ENCODE measurements at places on chromosomes 13 and 19.

GRCh38 chr13:41244556-41244955 lies 18.8 kb downstream of the MTRF1 start:
- DNase-seq: no peak

DNA sequence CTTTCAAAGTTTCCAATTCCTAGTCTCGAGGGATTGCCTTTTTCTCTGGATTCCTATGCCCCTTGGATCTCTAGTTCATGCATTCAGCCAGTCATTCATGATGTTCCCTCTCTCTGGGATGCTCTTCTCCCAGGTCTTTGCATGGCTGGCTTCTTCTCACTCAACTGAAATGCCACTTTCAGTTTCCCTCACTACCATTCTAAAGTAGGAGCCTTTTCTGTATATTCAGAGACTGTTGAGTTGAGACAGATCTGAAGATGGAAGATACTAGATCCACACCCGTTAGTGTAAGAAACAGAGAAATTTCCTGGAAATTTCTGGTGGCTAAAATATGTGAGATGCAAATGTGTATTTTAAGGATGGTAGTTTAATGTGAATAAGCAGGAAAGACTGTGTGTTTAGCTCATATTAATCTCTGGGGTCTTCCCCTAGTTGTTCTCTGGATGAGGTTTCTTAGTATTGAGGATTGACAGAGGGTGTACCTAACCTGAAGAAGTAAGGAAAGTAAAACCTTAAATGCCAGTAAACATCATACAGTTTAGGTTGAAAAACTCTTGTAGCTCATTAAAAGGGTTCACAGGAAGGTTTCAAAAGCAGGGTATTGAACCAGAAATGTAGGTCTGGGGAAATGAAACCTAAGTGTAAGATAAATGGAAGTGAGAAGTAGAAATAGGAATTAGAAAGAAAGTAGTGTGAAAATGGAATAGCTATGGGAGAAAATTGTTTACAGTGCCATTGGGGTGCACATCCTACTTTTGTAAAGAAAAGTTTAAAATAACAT lies 331.3 kb downstream of the NDFIP2 start:
- DNase-seq: no peak

- DNase-seq: no peak
These were observed 3.5 kb downstream of the USF2 start for GRCh38 chr19:35272122-35272719.

DNA sequence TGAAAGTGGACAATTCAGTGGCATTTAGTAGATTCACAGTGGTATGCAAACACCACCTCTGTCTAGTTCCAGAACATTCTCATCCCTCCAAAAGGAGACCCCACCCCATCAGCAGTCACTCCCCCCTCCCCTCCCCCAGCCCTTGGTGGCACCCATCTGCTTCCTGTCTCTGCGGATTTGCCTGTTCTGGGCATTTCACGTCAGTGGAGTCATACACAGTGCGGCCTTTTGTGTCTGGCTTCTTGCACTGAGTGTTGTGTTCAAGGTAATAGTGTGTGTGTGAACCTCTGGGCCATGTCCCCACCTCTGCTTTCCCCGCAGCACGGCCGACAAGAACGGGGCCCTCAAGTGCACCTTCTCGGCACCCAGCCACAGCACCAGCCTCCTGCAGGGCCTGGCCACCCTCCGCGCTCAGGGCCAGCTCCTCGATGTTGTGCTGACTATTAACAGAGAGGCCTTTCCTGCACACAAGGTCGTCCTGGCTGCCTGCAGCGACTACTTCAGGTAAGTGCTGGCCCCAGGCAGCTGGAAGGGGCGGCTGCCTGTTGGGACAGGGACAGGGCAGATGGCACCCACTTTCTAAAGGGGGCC lies 19.4 kb upstream of the CRTC1 start:
- no peak for DNase-seq

- DNase-seq: peak; percentile 17
These were observed 958 bp upstream of the OBI1 start for GRCh38 chr13:78659732-78660494.

DNA sequence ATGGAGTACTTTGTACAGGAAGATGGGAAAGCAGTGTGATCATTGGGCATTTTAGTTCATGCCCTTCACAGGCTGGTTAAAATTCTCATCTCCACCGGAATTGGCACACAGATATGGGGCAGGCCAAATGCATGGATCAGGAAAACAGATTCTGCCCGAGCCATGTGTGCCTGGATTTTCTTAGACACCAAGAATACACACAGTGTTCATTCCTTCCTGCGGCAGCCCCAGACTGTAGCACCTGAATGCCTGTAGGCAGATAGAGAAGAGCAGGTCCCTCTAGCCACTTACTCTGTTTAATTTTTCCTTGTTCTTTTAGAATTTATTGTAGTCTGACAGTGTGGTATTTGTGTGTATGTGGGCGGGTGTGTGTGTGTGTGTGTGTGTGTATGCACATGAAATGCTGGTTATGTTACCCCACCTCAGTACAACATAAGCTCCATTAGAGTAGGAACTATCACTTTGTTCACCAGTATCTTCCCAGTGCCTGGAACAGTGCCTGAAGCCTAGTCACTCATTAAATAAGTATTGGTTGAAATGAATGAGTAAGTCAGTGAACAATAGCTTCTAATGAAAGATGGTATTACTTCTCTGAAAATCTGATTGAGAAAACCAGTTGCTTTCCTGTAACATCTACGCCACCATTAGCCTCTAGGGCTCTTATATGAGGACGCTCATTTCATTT lies 41.7 kb downstream of the FRY start:
- no peak for DNase-seq

DNA sequence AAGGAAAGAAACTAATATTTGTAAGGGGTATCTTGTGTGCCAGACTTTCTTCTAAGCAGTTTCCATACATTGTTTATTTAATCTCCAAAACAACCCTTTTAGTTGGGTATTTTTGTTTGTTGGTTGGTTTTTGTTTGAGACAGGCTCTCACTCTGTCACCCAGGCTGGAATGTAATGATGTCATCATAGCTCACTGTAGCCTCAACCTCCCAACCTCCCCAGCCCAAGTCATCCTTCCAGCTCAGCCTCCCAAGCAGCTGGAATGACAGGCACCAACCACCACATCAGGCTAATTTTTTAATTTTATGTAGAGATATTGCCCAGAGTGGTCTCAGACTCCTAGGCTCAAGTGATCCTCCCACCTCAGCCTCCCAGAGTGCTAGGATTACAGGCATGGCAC lies 41.2 kb upstream of the LSM14A start:
- no peak for DNase-seq

GRCh38 chr19:2462635-2463421 lies 6.1 kb upstream of the LMNB2 start:
- no peak for DNase-seq

GRCh38 chr13:59016250-59016649 lies 1147.5 kb downstream of the DIAPH3 start:
- no peak for DNase-seq

DNA sequence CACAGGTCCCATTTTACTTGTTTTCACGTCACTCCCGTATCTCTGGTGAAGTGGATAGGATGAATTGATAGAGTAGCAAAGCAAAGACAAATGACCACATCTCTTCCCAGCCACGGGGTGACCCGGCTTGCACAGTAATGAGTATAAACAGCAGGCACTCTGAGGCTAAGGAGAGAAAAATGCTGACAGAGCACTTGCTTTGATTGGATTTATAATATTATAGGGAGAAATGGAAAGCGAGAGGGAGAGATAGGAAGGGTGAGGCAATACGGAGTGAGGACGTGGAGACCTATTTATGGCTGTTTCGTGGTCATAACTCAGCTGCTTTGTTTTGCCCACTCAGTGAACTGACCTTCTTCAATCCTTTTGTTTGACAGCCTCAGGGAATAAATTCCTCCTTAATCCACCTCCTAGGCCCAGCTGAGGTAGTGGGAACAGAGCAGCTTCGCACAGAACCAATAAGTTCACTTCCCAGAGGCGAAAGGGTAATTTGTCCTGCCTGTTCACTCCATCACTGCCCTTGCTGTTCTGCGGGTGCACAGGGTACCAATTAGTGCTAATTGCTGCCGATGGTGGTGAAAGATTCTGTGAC lies 68.6 kb downstream of the ERCC5 start:
- no peak for DNase-seq

DNA sequence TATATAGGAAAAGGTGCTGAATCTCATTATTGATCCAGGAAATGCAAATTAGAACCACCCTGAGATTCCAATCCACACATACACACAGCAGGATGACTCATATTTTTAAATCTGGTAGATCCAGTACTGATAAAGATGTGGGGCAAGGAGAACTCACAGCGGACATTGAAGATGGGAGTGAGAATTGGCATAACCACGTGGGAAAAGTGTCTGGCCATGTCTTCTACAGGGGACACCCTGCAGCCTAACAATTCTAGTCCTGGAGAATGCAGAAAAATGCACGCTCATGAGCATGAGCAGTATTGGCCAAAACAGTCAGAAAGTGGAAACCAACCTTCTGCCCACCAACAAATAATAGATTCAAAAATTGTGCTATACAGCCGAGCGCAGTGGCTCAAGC lies 13.5 kb upstream of the BCL3 start:
- no peak for DNase-seq

DNA sequence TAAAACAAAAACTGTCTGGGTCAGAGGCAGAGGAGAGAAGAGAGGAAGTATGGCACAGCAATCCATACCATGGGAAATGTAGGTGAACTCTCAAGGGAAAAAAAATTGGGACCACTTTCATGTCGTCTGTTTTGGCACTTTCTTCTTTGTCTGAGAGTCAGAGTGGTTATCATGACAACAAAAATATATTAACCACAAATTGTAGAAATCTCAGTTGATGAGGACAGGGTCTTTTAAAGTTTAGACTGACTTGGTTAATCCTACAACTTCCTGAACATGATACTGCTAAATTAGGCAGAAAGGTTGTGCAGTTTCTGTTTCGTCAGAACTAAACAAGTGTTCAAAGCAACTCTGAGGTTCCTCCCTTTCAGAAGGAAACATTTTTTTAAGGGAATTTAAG lies 15.2 kb downstream of the KLF5 start:
- no peak for DNase-seq
